ENCODE measurements at places on chromosomes 1 and 21.

DNA sequence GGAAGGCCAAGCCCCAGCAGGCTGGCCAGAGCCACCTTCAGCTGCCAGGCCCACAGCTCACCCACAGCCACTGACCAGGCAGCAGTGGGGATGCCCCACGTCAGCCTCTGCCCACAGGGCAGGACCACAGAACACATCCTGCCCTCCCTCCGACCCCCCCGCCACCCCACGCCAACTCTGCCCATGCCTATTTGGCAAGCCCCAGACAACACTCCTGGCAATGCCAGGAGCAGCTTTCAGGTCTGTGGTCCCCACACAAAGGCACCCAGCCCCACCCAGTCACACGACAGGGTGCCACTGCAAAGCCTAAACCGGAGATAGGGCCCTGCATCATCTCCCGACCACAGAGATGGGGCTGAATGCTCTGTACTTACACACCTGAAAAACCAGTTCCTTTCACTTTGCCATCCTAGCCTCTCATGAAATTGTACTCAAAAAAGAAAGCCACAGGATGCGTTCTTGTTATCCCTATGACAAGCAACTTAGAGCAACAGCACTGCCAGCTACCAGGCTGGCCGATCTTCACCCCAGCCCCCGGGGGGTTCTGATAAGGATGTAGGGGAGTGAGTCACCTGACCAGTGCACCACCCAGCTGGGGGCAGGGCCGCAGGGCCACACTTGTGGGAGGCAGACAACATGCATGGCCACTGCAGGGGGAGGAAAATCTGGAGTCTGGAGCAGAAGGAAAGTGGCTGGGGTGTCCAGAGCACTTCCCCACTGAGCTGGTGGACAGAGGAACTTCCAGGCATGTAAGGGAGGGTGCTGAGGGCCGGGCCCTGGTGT is 36.2 kb downstream of the UBE2G2 start:
- DNase-seq, result peak; percentile 5

- DNase-seq, result no peak
Observed at GRCh38 chr1:227891223-227891954, 56.3 kb downstream of the WNT9A start.

DNA sequence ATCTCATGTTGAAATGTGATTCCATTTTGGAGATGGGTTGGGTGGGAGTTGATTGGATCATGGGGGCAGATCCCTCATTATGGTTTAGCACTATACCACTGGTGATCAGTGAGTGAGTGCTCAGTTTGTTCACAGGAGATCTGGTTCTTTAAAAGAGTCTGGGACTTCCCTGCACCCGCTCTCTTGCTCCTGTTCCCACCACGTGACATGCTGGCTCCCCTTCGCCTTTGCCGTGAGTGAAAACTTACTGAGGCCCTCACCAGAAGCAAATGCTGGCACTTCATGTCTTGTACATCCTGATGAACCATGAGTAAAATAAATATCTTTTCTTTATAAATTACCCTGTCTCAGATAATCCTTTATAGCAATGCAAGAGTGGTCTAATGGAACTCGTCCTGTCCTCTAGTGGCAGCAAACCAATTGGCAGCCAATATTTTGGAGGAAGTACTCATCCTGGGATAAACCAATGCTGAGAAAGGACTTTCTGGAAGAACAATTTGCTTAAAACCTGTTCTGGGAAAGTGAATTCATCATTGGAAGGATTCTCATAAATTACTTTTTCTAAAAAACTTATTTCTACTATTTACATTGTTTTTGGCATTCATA is 27.8 kb upstream of the CYP4A11 start:
- DNase-seq, result no peak

- DNase-seq, result peak; percentile 83
Observed at GRCh38 chr1:101371259-101371658, 134.4 kb downstream of the S1PR1 start.

DNA sequence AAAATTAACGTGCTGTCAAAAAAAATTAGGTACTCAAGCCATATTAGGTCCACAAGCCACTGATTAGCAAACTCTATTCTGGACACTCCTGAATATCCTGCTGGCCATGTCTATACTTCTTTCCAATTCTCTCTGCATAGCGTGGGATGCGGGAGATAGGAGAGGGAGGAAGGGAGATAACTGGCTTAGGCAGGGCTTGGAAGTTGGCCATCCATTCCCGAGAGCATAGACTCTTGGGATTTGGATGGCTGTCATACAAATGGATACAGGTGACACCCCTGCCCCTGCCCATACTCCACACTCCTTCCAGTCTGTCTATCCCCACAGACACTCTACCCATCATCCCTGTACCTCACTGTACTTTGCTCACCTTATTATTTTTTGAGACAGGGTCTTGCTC is 2.3 kb upstream of the PRELP start:
- no peak for DNase-seq

DNA sequence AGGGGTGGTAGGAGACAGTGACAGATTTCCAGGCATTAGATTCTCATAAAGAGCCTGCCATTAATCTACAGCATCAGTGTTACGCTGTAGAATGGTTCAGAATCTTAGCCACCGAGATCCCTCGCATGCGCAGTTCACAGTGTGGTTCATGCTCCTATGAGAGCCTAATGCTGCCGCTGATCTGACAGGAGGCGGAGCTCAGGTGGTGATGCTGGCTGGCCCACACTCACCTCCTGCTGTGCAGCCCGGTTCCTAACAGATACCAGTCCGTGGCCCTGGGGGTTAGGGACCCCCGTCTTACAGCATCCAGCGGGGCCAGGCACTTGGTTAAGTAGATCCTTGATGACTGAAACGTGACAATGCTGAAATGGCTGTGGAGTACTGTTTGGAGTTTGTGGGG is 163.6 kb upstream of the C1orf21 start:
- DNase-seq, result no peak

GRCh38 chr1:163046071-163046470 is 23.1 kb upstream of the RGS4 start:
- DNase-seq, result peak; percentile 68

DNA sequence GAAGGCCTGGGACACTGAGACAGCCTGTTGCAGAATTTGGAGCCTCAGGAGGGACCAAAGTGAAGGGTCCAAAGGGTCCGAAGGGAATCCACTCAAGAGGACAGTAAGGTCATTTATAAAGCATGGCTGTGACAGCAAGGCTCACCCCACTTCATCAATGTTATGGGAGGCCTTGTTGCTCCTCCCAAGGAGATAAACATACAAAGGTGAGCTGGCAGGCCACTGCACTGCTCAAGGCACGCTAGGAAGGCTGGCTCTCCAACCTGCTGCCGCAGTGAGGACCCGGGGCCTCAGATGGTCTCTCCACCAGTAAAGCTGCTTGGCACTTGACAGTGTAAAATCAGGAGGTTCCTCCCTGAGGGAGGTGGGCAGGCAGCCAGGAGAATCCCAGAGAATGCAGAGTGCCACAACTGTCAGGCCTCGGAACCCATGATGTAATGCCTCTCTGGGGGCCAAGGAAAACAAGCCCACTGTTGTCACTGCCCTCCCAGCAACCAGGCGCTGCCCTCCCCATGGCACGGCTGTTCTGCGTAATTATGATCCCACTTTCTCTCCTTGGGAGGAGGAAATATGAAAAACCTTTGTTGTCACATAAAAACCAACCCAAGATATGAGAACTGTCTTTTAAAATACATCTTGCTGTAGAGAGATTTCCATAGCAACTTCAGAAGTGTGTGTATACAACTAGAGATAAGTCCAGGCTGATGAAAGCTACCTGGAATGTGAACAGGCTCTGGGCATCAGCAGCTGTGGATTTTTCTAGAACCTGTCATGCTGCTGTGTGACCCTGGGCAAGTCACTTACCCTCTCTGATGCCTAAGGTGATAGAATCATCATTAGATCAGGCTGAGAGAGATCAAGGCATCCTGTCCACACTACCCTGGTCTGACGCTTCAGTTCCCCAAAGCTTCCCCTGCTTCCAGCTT is 102.5 kb downstream of the KCNN3 start:
- DNase-seq, result peak; percentile 39

DNA sequence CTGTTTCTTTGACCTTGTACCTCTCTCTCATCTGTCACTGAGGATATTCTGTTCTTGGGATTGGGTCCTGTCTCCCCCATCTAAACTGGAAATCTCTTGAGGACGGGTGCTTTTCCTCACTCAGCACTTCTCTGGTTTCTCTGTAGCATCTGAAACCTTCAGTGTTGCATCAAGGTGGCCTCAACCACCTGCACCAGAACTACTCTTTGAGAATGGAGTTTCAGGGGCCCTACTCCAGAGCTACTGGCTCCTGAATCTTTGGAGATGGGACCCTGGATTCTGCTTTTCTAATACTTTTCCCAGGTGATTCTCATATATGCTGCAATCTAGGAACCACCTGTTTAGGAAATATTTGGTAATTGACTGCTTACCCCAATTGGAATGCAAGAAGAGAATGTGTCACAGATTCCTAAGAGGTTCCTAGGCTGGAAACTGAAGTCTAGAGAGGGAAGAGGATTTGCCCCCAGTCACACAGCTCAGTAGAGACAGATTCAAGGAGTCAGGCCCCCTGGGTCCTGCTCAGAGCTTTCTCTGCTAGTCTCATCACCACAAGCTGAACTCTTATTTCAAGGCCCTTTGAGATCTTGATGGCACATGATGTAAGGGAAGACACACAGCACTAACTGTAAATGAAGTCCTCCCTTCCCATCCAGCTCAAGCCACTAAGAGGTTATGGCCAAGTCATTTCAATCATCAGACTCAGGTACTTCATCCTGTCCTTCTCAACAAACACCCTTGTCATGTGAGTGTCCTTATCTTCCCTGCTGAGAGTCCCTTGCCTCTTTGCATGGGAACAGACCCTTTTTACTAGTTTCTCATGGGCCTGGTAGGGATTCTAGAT is 48.7 kb downstream of the EIF2D start:
- DNase-seq, result no peak

DNA sequence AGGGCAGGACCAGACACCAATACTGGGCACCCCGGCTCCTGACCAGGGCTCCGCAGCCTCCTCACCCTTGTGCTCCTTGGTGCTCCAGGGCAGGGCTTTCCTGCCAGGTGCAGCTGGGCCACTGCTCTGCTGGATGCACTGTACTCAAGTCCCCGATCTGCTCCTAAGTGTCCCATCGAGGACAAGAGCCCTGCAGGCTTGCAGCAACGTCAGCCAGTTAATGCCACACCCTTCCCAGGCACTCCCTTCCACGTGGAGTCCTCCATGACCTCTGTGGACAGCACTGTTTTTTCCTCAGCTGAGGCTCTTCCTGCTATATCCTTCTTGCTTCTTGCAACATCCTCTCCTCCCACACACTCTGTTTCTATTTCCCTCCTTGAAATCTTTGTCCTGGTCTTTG is 94.0 kb upstream of the NGF start:
- DNase-seq, result peak; percentile 51

GRCh38 chr1:93685918-93686317 is 4.3 kb upstream of the BCAR3 start:
- DNase-seq, result no peak

DNA sequence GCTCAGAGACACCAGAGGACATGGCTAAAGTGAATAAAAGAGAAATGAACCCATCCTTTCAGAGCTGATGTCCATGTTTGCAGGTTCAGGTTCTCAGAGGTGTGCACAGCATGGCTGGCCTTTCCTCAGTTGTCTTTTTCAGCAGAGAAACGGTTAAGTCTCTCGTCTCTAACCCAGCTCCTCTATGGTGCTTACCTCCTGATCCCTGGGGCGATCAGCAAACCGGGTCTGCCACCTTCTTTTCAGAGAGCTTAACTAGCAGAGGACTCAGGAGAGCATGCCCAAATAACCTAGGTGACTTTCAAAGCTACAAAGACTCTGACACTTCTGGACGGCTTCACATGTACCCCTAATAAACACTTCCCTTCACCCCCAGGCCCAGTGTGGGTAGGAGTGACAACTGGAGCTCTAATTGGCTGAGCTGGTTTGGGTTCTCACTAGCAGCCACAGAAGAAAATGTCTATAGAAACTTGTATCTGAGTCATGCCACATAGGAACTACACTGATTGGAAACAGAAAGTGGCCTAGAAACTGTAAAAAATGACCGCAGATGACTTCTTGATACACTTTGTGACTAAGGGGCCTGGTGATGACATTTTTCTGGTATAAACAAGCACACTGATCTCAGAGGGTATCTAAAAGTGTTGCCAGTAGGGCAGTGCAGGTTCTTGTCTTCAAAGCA is at the start of gene AIM2:
TSS of gene AIM2 (minus strand) at position 329 of the 682 bp plus-strand sequence. CDS start 3,267 bp downstream, outside the sequence.
- DNase-seq, result peak; percentile 49

DNA sequence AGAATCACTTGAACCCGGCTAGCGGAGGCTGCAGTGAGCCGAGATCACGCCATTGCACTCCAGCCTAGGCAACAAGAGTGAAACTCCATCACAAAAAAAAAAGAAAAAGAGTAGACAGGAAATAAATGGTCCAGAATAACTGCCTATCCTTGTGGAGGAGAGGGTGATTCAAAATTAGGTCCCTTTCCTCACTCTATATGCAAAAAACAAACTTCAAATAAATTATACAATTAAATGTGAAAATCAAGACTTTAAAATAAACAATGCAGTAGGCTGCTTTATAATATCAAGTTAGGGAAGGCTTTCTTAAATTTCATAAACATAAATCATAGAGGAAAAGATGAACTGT is 26.4 kb downstream of the MRPL39 start:
- no peak for DNase-seq

- no peak for DNase-seq
Observed at GRCh38 chr1:61647142-61647541, 77.8 kb downstream of the TM2D1 start.

DNA sequence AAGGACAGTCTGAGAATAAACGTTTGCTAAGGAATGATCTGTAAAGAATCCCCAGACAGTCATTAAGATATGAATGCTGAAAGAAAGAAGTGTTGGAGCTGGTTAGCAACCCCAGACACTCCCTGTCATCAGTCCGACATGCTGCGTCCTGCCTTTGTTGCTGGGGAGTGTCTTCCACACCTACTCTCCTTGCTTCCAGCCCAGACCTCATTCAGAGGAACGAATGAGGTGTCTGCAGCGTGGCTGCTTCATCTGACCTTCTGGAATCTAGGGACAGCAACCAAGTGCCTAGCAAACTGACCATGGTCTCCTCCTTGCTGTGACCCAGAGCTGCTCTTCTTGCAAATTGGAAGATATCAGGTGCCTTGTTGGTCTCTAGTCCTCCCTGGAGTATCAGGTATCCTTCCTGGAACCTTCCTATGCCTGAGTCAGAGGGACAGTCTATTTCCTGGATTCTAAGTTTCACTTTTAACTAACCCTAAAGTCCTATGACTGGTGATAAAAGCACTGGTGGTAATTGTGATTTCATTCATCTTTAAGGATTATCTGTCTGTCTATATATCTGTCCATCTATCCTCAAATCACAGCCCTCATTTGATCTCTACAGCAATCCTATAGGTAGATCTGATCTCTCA is 45.3 kb downstream of the NFASC start:
- DNase-seq, result no peak

- DNase-seq, result no peak
Observed at GRCh38 chr21:42338729-42339715, 11.8 kb downstream of the TFF2 start.

- DNase-seq, result no peak
Observed at GRCh38 chr1:96825231-96825630, 103.6 kb downstream of the PTBP2 start.

- no peak for DNase-seq
Observed at GRCh38 chr1:203362720-203363025, 11.8 kb upstream of the FMOD start.
